ENCODE measurements at places on chromosomes 13 and 19.

DNA sequence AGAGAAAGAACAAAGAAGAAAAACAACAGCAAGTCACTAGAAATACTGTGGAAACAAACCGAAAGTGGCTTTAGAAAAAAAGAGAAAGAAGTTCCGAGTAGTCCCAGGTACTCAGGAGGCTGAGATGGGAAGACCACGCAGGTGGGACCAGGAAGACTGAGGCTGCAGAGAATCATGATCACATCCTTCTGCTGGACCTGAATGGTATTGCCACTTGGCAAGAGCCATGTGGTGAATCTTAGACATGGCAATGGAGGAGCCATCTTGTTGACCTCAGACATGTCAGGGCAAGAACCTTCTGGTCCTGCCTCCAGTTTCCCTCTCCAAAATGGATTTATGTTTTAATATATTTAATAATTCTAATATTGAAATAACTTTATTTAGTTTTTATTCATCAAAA lies 37.4 kb upstream of the ZNF724 start:
- no peak for DNase-seq

DNA sequence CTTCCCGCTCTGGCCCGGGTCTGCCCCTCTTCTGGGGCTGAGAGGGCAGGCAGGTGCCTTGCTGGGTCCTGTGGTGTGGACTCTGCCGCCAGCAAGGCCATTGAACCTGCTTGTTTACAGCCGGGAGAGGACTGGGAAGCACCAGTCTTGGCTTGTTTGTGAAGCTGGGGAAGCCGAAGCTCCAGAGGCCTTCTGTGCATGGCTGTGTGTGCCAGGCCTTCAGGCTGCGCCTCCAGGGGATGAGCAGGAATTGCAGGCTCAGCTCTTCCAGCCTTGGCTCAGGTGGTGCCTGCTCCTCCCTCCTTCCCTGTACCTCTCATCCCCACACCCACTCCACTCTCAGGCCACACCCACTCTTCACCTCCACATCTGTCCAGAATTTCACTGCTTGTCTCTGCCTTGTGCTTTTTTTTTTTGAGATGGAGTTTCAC lies 17.5 kb downstream of the NDUFB7 start:
- no peak for DNase-seq

GRCh38 chr13:50334944-50335343 lies 319.7 kb downstream of the KCNRG start:
- no peak for DNase-seq

- no peak for DNase-seq
Measured at GRCh38 chr13:33787051-33787591, 30.8 kb upstream of the RFC3 start.

DNA sequence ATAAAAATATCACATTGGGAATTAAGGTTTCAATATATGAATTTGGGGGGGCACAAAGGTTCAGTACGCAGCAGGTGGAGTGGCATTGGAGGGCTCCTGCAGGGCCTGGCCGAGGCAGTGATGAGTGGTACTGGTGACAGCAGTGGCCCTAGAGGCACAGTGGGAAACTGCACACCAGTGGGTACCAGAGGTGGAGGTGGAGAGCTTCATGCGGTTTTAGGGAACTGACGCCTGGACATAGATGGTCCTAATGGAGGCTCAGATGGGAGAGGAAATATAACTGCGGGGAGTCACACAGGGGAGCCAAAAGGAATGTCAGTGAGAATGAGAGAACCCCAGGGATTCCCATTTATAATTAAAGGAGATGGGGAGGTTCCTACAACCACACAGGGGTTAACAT lies 156.2 kb downstream of the COG6 start:
- DNase-seq = no peak

- DNase-seq = no peak
Measured at GRCh38 chr13:29496241-29496712, 99.2 kb downstream of the SLC7A1 start.

DNA sequence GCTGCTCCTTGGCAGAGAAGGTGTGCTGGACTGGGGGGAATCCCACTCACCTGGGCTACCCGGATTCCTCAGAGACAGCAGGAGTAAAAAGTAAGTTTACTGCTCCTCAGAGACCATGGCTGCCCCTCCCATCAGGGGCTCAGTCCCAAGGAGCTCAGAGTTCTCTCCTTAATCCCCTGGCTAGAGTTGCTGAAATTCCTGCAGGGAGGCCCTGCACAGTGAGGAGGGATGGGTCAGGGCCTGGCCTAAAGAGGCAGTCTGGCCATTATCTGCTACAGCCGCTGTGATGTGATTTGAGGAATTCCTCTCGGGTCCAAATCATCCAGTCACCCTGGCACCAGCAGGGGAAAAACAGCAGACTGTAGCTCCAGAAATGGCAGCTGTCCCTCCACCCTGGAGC lies 502.5 kb downstream of the PCDH17 start:
- no peak for DNase-seq

DNA sequence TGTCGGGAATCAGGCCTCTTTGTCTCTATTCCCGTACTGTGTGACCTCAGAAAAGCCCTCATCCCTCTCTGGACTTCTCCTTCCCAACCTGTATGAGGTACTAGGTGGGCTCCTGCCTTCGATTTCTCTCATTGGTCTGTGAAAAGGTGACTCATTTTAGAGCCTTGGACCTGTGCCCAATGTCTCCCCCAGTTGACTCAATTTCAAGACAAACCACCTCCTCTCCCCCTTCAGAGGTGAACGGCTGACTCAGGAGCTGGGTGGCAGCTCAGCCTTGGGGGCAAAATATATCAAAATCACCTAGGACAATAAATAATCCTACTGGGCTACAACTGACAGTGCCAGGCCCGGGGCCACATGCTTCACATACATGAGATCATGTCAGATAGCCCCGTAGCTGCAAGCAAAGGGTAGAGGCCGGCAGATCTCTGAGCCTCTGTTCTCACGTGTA lies 630 bp downstream of the COQ8B start:
- DNase-seq = peak; percentile 35

DNA sequence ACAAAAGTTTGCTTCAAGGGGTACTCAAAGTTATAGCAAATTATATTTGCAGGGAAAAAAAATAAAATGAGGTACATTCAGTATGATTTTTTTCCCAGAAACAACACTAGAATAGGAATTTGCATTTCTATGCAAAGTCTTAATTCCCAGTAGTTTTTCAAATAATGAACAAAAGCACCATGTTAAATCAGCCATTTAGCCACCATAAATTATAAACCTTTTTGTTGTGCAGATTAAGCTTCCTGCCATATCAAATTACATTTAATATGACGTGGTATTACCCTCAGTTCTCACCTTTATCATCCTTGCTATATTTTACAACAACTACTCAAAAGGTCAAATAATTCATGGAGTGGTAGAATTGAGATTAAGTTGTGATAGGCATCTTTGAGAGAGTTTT lies 136.6 kb upstream of the FRY start:
- DNase-seq = no peak

DNA sequence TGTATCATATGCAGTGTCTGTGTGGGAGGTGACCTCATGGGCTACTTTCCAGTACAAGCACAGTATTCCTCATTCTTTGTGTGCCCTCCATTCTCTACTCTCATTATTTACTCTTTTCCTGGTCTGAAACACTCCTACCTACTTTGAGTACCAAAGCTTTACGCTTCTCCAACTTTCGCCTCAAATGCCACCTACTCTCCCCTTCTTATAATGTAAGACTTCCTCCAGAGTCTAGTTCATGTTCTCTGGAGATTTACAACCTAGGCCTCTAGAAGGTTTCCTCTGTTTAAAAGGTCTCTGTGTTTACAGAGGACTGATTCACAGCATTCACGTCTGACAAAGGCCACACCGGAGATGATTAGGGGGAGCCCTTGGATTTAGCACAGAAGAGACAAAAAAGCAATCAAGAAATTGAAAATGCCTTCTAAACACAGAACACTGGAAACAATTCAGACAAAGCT lies 302.0 kb downstream of the KLF12 start:
- DNase-seq = no peak

- DNase-seq = no peak
Measured at GRCh38 chr19:38544569-38545315, 73.0 kb downstream of the MAP4K1 start.

DNA sequence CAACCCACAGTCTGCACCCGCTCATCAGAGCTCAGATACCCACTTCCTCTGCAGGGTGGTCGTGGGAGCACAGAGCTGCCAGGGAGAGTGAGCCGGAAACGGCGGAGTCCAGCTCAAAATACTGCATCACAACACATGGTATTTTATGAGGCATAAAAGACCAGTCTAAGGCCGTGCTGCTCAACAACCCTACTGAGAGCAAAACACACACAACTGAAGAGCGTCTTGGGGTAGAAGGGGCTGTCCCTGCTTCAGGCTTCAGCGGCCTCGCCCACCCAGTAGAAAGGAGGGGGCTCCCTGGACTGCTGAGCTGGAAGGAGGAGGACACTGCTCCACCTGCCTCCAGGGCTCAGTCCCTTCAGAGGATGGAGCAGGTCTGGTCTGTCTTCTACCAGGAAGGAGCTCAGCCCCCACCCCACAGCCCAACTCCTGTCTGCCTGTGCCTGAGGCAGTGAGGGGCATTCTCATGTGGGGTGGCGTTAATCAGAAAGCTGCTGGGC lies 36.9 kb downstream of the NAXD start:
- no peak for DNase-seq

DNA sequence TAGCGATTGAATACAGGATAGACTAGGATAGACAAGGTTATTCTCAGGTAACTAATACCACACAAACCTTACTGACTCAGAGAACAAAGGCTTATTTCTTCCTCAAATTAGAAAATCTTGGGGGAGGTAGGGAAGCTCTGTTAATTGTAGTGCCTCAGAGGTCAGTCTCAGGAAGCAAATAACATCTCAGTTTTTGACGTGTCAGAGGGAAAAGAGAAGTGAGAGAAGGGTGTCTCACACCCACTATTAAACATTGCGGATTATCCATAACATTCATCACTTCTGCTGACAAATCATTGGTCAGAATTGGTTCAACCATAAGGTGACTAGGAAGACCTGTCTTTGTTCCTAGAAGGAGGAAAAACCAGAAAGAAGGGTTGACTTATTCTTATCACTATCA lies 579.4 kb upstream of the MIR17HG start:
- DNase-seq = no peak

- no peak for DNase-seq
Measured at GRCh38 chr13:45373162-45373547, 32.2 kb upstream of the TPT1 start.

DNA sequence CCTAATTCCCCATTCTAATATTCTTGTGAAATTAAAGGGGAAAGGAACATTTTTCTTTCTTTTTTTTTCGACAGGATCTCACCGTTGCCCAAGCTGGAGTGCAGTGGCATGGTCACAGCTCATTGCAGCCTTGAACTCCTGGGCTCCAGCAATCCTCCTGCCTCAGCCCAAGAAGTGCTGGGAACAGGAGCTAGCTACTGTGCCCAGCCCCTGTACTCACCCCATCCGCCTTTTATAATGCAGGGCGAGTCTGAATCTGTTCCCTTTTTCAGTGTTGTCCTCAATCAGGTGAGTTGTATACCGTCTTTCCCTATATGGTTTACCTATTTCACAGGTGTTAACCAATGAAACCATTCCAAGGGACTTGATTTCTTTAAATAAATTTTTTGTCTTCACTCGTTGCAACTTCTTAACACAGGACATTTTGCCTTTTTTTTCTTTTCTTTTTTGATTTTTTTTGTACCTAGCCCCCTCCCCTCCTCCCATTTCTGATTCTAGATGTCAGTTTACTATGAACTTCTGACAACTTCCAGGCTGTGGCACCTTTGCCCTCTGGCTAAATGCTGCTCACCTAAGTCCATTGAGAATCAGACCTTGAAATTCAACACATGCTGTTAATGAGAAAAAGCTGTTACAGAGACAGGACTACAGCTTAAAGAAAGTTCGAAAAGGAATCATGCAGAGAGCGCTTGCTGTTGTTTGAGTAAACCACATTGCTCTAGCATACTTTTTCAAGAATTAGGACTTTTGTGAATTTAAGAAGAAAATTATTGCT lies 562.1 kb upstream of the KLF12 start:
- no peak for DNase-seq

DNA sequence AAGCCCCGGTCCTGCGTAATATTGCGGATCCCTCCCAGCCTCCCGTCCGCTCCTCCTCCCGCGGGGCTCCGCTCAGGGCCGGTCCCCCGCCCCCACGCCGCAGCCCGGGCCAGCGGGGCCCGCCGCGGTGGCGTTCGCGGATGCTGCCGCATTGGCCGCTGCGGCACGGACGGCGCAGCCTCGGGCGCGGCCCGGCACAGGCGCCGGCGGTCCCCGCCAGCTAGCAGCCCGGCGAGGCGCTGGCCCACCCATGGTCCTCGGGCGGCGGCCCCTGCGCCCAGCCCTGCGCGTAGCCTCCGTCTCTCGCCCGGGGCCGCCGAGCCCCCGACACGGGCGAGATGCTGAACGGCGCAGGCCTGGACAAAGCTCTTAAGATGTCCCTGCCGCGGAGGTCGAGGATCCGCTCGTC lies at the start of gene ATP8A2:
TSS of gene ATP8A2 (plus strand) at position 100 of the 409 bp plus-strand sequence. CDS start at position 339, 239 bp downstream.
- DNase-seq = no peak

DNA sequence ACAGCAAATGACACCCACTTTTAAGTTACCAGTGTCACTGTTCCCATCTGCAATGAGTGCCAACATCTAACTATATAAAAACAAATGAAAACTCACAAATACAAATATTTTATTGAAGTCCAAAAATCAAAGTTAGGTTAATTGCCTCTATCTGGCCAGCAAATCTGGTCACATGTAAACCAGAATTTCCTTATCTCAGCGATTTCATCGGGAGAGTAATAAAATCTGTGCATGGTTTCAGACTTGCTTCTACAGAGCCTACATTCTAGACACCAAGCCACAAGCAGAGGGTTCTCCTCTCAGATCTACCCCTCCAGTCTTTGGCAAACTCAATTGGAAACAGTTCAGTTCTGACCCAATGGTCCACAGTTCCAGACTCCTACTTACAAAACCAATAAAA lies 189.6 kb downstream of the ABCC4 start:
- no peak for DNase-seq

GRCh38 chr13:44180876-44181536 lies 192.6 kb upstream of the SERP2 start:
- no peak for DNase-seq

DNA sequence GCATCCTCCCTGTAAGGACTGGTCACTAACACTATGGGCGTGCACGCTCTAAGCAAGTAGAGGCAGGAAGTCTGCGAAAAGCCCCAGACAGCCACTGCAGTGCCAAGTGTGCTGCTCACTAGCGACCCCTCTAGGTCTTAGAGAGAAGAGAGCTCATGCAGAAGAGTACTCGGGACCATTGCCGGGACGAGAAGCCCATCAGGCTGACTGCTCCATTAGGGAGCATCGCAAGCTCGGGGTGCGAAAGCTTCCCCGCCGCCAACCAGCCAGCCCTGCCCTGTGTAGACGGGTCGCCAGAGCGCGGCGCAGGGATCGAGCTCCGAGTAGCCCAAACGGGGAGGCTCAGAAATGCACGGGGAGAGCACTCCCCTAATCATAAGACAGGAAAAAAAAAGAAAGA lies 16.6 kb downstream of the POU4F1 start:
- no peak for DNase-seq

Data from stimulated activated CD4-positive, alpha-beta T cell treated with anti-CD3 and anti-CD28 coated beads, Interleukin-1b, Interleukin-23, amount 100 ng/mL, for 1 hour (primary cell).